ENCODE measurements at places on chromosomes 5 and 9. TPM values are rescaled to one million over a fixed set of nuclear protein-coding genes. Genes with fewer than 3 reads are reported as not detected.

GRCh38 chr5:31626156-31626555 is 12.8 kb upstream of the PDZD2 start:
- DNase-seq: no peak
- peaks cover 28% of the 10 kb centered on the region for H3K27me3 ChIP-seq
- H3K36me3 ChIP-seq: no peaks in the 10 kb centered on the region
- no peak overlapping the region for H3K4me3 ChIP-seq
- H3K27ac ChIP-seq: peak overlapping the region; percentile 57
- no peaks in the 10 kb centered on the region for H3K4me1 ChIP-seq

- no peaks in the 10 kb centered on the region for H3K27me3 ChIP-seq
- DNase-seq: no peak
Observed at GRCh38 chr9:6739218-6739617, 18.6 kb upstream of the KDM4C start.

- DNase-seq: no peak
- peaks cover 22% of the 10 kb centered on the region for H3K27me3 ChIP-seq
- H3K27ac ChIP-seq: no peak overlapping the region
Observed at GRCh38 chr9:68731857-68732256, 26.8 kb downstream of the PIP5K1B start.

DNA sequence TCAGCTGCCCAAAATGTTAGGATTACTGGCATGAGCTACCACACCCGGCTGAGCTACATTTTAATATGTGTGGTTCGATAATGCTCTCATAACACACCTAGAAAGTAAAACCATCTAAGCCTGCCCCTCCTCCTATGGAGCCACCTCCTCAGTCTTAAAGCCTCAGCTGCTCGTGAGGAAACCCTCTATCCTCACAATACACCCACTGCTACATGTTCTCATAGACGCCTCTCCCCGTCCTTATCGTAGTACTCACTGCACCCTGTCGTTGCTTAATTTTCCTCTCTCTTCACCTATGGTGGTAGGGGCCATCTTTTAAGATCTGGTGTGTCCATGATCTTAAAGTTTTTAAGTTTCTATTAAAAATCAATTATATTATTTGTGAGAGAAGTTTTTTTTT is 72.9 kb downstream of the RCL1 start:
- peaks cover 5% of the 10 kb centered on the region for H3K36me3 ChIP-seq
- H3K27ac ChIP-seq: no peak overlapping the region
- H3K4me1 ChIP-seq: no peaks in the 10 kb centered on the region

GRCh38 chr5:19927170-19927569 is 60.8 kb downstream of the CDH18 start:
- no peak overlapping the region for H3K4me3 ChIP-seq
- no peaks in the 10 kb centered on the region for H3K36me3 ChIP-seq
- no peaks in the 10 kb centered on the region for H3K27me3 ChIP-seq
- peaks cover 22% of the 10 kb centered on the region for H3K4me1 ChIP-seq
- DNase-seq: no peak

MORN5 gene
- total RNA-seq: not detected
